ENCODE measurements at places on chromosomes 16 and 17. TPM values are rescaled to one million over a fixed set of nuclear protein-coding genes. Genes with fewer than 3 reads are reported as not detected.

Gene DNAI2
- total RNA-seq, result not detected

Gene KRT222
- 0.43 TPM for total RNA-seq

Gene LPO
- not detected for total RNA-seq

DNA sequence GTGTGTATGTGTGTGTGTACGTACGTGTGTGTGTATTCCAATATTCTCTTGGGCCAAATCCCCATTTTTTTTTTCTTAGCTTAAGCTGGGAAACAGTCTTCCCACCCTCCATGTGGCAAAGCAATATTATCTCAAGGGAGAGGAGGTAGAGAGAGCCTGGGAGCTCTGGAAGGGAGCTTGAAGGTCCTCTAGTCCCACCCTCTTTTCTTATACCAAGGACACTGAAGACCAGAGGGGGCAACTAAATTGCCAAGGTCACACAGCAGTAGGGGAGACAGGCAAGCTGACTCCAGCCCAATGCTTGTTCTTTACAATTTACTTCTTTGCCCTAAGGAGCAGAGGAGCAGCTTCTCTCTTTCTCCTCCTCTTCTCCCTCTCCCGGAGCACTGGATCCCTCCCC lies 6.8 kb downstream of the SRCIN1 start:
- no peak for DNase-seq

DNA sequence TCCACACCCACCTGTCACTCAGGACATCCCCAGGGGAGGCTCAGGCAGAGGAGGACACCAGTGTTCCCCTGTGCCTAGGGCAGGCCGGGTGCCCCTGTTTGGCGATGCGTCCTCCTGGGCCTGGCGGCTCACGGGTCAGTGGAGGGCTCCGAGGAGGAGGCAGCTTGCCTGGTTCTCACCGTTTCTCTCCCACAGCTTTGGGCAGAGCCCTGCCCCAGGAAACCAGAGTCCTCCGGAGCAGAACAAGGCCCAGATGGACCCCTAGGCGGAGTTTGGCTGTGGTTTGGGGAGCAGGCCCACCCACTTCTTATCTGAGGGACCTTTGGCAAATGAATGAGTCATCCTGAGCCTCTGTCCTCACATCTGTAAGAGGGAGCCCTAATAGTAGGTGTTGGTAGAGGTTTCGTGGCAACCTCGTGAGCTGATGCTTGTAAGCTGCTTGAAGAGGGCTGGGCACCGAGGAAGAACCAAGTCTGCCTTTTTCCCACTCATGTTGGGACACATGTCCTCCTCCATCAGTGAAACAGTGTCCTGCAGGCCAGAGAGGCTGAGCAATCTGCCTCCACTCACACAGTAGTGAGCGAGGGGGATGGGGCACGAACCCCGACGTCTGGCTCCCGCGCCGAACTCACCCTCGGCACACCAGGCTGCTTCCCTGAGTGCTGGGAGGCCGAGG lies 247.0 kb upstream of the CIBAR2 start:
- peak; percentile 54 for DNase-seq

DNA sequence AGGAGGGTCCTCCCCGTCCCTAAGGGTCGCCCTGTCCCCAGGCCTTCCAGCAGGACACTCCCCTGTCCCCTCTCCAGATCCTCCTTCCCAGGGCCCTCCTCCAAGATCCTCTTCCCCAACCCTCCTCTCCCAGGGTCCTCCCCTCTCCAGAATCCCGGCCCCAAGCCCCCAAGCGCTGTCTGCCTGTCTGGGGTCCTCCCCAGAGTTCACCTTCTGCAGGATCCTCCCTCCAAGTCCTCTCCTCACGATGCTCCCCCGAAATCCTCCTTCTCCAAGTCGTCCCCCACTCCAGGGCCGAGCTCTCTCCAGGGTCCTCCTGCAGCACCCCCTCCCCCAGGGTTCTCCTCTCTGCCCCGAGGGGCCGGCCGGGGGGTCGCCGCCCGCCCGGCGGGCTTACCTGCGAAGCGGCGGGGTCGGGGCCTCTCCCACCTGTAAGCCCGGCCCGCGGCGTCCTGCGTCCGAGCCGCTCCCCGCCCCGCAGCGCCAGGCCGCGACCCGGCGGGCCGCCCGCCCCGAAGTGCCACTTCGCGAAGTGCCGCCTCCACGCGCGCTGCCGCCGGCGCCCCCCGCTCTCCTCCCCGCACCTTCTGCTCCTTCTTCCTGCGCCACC lies 678 bp upstream of the BAIAP2 start:
- DNase-seq, result no peak

- peak; percentile 65 for DNase-seq
These were observed 3.8 kb downstream of the FAM83G start for GRCh38 chr17:19000531-19001325.

GRCh38 chr16:64507240-64508024 lies 614.4 kb downstream of the CDH11 start:
- no peak for DNase-seq

GRCh38 chr17:50352072-50352692 lies 6.3 kb downstream of the XYLT2 start:
- no peak for DNase-seq

- DNase-seq, result no peak
These were observed 7.8 kb downstream of the CSF3 start for GRCh38 chr17:40022961-40023541.
